ENCODE measurements at places on chromosomes 12 and 14. TPM values are rescaled to one million over a fixed set of nuclear protein-coding genes. Genes with fewer than 3 reads are reported as not detected.

DNA sequence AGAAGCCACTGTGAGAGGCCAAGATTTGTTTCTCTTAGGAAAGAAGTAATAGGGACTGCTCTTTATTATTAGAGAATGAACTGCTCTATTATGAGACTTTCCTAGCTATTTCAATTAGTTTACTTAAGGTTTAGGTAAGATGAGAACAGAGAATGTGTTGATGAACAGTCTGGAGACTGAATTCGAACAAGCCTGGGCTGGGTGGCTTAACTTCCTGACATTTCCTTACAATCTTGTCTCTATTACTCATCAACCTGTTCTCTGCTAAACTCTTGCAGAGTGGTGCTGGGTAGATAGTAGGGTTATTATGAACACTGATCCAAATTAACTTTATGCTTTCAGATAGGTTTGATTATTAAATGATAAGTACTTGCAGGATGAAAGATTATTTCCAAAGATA, 31.2 kb downstream of the SLC15A5 start:
- DNase-seq = no peak

DNA sequence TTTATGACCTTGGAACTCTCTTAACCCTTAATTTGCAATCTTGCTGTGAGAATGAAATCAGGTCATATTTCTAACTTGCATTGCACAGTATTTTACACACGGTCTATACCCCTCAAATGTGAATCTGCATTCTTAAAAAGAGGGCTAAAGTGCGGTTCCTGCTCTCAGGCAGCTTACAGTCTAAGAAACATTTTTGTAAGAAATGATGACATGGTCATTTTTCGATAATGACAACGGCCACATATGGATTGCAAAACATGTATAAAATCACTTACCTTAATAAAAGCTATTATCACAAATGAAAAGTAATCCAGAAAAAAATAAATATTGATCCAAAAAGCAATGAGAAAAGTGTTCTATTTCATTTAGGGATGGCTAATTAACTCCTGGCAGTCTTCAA, 24.8 kb upstream of the TMEM132D start:
- no peak for DNase-seq

GRCh38 chr12:115335048-115335447, 651.1 kb upstream of the TBX3 start:
- DNase-seq = no peak

- no peak for DNase-seq
Observed at GRCh38 chr12:79552192-79552591, 138.6 kb downstream of the PAWR start.

DNA sequence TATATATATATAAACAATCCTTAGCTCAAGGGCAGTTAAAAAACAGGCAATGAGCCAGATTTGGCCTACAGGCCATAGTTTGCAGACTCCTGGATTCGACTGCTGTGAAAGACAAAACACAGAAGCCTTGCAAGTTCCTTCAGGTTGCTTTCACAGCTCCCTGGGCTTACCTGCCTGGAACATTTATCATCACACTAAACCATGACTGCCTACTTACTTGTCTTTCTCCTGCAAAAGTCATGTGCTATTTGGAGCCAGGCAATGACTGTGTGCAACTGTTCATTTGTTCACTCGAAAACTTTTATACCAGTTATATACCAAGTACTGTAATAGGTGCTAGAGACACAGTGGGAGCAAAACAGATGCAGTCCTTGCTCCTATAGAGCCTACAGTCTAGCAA, 2.2 kb upstream of the RPS6KA5 start:
- DNase-seq = no peak

GRCh38 chr12:125794401-125794800, 729.2 kb downstream of the AACS start:
- no peak for DNase-seq

DNA sequence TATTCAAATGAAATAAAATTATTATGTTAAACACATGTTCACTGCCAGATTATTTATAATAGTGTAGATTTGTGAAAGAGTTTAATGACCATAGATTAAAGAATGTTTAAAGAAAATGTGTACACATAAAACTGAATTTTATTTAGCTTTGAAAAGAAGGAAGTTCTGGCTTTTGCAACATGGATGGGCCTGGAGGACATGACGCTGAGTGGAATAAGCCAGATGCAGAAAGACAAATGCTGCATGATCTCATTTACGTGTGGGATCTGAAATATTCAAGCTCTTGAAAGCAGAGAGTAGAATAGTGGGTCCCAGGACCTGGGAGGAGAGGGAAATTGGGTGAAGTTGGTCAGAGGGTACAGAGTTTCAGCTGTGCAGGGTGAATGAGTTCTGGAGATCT, 1261.2 kb downstream of the TMEM121 start:
- DNase-seq = no peak

DNA sequence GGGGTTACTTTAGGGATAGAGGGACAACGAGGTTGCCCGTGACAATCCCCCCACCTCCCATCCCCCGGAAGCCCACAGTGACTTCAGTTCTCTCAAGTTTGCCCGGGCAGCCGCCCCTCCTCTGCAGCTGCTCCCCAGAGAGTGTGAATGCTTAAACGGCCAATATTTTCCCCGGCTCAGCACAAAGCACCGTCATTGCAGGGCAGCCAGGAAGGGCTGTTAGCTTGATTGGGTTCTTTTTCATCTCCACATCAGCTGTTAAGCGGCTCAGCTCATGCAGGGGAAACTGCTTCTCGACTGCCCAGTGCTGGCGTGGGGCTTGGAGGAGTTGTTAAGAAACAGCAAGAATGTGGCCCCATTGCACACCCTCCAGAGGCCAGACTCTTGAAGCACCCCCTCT, 120.5 kb upstream of the NCOR2 start:
- DNase-seq = no peak

- no peak for DNase-seq
Observed at GRCh38 chr12:75487308-75487707, 6.8 kb downstream of the GLIPR1 start.

GRCh38 chr12:22874151-22874550, 249.2 kb downstream of the ETNK1 start:
- no peak for DNase-seq

DNA sequence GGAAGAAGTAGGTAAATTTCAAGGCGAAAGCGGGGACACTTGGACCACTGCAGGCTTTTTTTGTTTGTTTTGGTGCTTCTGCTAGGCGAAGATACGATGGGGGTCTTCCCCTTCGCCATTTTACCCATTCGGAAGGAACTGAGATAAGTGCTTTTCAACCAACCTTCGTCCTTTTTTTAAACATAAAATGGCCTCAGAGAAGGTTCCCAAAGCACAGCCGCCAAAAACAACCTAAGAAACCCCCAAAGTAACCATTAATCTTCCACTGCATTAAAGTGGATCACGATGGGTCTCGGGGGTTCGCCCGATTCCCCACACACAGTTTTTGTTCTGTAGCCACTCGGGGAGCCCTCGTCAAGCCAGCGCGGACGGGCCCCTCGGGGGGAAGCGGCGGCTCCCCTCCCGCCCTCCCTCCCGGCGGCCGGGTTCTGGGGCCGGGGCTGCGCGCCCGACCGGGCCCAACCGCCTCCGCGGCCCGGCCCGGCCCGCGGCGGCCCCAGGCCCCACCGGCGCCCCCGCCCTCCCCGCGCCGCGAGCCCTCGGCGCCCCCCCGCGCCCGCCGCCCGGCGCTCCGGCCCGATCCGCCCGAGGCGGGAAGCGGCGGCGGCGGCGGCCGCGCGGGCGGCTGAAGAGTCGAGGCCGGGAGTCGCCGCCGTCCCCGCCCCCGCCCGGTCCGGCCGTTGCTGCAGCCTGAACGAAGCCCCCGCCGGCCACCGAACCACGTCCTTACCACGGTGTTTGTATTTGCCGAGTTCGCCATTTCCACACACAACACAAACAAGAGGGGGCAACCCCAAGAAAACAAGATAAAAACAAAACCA, 790 bp downstream of the GTF2A1 start:
- DNase-seq = peak; percentile 26

DNA sequence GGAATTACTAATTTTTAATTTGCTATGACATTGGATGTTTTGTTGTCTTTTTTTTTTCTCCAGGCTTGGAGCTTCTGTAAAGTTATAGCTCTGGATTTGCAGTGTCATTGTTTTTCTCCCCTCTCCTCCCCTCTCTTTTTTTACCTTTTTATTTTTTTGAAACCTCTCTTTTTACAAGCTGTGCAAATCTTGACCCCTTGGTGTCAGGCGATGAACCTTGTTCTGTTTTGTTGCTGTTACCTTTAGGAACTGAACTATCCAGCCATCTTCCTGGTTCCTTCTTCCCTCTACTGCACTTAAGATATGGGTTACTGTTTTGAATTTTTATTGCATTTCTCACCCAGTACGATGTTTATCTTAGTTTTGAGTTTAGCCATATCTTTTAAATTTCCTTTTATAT, 13.7 kb downstream of the KTN1 start:
- no peak for DNase-seq

DNA sequence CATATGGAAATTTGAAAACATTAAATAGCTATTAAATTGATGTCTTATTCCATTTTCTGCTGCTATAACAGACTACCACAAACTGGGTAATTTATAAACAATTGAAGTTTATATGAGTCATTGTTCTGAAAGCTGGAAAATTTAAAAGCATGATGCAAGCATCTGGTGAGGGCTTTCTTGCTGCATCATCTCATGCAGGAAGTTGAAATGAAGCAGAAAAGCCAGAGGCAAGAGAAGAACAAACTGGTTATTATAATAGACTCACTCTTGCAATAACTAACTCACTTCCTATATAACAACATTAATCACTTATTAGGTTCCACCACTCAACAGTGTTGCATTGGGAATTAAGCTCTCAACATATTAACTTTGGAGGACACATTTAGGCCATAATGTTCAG, 1277.4 kb downstream of the LRFN5 start:
- DNase-seq = no peak

- DNase-seq = no peak
Observed at GRCh38 chr12:107536613-107537012, 149.0 kb upstream of the PWP1 start.

- no peak for DNase-seq
Observed at GRCh38 chr14:87113286-87113685, 879.7 kb downstream of the GALC start.

GRCh38 chr12:66262737-66263136, 39.6 kb upstream of the HELB start:
- DNase-seq = no peak

- no peak for DNase-seq
Observed at GRCh38 chr14:88911809-88912208, 87.4 kb downstream of the TTC8 start.

DNA sequence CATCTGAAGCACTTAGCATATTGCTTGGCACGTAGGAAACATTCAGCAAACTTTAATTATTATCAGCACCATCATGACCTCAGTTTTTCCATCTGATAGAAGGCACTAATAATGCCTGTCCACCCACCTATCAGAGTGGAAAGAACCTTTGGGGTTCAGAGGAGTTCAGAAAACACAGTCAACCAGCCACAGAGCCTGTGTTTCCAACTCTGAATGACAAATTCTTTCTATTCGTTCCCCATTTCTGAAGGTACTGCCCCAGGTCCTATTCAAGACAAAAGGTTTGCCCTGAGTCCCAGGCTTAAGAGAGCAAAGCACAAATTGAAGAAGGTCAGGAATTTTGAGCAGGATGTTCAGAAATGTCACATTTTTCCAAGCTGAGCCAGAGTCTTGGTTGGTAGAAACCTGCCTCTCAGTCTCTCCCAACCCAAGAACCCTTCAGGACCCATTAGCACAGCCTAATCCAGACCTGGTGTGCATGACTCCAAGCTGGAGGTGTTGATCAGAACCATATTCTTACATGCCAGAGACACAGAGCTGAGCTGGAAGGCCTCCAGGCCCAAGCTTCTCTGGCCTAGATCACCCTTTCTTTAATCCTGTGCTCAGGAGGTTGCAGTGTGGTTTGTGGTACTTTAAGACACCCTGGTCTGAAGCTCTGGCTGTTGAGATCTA, 114.4 kb downstream of the TBX5 start:
- DNase-seq = no peak

- DNase-seq = no peak
Observed at GRCh38 chr14:61662437-61663311, 32.6 kb upstream of the HIF1A start.

GRCh38 chr12:55652352-55652751, 15.7 kb downstream of the OR10P1 start:
- no peak for DNase-seq

DNA sequence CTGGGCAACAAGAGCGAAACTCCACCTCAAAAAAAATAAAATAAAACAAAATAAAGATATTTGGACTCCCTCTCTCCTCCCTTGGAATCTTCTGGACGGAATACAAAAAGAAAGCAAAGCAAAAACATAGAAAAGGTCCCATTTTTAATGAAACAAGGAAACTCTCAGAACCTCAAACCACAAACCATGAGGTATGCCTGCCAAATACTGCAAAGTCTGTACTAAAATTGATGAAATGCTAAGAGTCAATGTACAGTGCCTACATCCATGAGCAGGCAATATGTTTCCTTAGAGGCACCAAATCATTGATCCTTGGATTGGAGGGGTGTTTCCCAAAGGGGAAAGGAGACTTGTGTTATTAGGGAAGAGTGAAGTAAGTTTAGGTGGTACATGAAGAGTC, 8.2 kb upstream of the RPS6KA5 start:
- no peak for DNase-seq

DNA sequence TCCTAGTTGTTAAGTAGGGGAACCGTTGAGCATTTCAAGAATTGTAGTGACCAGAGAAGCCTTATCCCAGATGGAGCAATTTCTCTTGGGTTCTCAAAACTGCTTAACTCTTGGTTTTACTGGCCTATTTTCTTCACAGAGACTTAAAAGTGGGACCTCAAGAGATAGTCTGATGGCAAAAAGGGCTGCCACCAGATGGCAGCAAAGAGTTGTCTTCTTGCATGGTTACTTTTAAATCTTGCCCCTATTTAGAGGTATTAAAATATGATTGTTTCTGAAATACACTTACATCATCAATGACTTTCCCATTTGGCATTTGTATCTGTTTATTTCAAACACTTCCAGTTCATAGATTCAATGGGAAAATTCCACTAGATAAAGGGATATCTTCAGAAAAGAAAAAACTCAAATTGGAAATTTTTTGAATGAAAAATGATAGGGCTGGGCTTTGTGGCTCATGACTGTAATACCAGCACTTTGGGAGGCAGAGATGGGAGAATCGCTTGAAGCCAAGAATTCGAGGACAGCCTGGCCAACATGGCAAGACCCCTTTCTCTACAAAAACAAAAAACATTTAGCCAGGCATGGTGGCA, 69.9 kb upstream of the CNTN1 start:
- peak; percentile 51 for DNase-seq

- no peak for DNase-seq
Observed at GRCh38 chr12:121218588-121219352, 8.8 kb downstream of the P2RX4 start.

- no peak for DNase-seq
Observed at GRCh38 chr12:48681399-48681709, 684 bp downstream of the KANSL2 start.

RERG gene
- 0.61 TPM for total RNA-seq

WSCD2 gene
- 1.4 TPM for total RNA-seq

RASAL1 gene
- not detected for total RNA-seq

ADCY4 gene
- 0.49 TPM for total RNA-seq

CLEC4D gene
- total RNA-seq = not detected

IL26 gene
- total RNA-seq = not detected

SEC23A gene
- 70.6 TPM for total RNA-seq

TMPRSS12 gene
- not detected for total RNA-seq

EPYC gene
- not detected for total RNA-seq

SERPINA1 gene
- not detected for total RNA-seq

C12orf50 gene
- 0.30 TPM for total RNA-seq

TMEM179 gene
- total RNA-seq = 19.4 TPM

LRRC43 gene
- 1.1 TPM for total RNA-seq
